ENCODE measurements at places on chromosomes 16 and 17.

DNA sequence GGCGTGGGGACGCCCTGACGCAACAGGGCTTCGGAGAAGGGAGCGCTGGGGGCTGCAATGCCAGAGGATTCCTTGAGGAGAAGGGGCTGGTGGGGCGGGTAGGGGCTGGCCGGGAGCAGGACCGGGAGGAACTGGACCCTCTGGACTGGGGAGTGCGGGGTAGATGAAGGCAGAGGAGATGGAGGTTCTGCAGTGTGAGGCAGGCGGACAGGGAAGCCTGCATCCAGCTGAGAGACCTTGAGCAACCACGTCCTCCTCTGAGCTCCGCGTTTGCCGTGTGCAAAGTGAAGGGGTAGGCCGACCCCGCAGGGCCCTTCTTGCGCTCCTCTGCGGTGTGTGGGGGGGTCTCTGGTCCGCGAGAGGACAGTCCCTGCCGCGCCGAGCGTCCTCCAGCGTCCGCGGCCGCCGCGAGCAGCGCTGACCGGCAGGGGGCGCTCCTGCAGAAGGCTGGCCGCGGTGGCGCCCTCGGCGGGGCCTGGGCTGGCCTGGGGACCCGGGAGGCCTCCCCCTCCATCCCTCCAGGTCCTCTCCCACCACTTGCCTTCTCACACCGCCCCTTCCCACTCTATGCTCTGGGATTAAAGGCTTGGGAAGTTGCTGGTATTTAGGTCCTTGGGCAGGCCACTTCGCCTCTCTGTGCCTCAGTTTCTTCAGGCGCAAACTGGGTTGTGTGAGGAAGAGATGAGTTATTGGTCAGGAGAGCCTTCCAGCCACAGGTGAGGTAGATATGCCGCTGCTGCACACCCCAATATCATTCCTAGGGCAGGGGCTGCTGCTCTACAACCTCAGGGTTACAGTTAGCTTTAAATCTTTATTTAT, 9.6 kb upstream of the WNT9B start:
- DNase-seq: no peak

- no peak for DNase-seq
Observed at GRCh38 chr17:38459567-38459966, 31.3 kb downstream of the ARHGAP23 start.

DNA sequence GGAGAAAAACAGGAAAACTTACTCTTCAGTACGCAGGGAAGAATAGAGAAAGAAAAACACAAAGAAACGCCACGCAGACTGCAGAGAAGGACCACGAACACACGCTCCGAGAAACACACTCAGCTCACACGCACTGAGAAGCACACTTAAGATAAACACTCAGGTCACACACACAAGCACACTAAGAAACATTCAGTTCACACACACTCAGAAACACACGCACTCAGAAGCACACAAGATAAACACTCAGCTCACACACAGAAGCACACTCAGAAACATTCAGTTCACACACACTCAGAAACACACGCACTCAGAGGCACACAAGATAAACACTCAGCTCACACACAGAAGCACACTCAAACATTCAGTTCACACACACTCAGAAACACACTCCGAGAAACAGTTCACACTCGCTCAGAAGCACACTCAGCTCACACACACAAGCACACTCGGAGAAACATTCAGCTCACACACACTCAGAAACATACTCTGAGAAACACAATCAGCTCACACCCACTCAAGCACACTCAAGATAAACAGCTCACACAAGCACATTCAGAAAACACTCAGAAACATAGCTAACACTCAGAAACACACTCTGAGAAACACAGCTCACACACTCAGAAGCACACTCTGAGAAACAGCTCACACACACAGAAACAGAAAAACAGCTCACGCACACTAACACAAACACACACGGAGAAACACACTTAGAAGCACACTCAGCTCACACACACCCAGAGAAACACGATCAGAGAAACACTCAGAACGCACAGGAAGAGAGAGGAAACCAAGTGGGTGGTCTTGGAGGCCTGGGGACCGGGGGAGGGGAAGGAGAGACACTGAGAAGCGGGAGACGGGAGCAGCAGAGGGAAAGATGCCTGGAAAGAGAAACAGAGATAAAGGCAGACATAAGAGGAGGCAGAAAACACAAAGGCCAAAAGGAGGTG, 908 bp downstream of the TMEM98 start:
- no peak for DNase-seq

- DNase-seq: no peak
Observed at GRCh38 chr16:70342016-70342415, 4.7 kb upstream of the DDX19A start.

GRCh38 chr17:44787271-44787940, 28.6 kb downstream of the ADAM11 start:
- DNase-seq: no peak

DNA sequence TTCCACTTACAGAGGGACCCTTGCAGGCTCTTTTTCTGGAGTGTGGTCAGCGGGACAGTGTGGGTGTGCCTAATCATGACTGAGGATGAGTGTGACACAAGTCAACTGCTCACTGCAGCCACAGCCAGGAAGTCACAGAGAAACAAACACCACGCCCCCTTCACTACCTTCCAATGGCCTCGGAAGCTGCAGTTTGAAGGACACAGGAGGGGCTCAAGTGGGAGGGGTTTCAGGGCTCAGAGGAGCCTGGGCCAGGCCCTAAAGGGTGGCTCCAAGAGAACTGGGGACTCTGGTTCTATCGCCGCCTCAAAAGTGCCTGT, 116.2 kb upstream of the SDK2 start:
- no peak for DNase-seq

DNA sequence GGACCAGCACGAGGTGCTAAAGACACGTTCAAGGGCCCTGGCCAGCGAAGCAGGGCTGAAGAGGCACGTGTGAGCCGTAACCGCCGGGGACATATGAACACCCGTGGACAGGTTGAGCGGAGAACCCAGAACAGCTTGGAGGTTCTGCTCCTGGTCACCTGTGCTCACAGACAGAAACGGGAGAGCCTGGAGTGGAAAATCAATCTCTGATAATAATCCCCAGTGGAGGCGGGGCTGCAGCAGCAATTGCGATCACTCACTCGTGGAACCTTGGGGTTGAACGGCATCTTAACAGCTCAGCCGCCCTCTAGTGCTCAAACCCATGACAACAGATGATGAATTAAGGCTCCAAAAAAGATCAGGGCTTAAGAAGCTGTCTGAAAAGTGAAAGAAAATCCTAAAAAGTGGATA, 25.6 kb downstream of the WIPI1 start:
- DNase-seq: peak; percentile 59

DNA sequence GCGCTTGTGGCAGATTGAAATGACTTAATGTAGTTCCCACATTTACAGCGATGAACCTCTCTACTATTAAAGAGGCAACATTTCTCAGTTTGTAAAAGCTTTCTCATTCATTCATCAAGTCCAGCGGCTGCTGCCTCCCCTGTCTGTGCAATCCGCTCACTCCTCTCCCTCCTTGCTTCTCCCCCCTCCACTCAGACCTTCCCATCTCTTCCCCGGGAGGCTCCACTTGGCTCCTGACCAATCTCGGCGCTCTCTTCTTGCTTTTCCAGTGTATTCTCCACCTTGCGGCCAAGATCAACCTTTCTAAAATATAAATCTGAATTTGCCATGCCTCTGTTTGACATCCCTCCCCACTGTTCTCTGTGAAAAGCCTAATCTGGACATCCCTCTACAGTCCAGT, 117.5 kb downstream of the ASIC2 start:
- no peak for DNase-seq

DNA sequence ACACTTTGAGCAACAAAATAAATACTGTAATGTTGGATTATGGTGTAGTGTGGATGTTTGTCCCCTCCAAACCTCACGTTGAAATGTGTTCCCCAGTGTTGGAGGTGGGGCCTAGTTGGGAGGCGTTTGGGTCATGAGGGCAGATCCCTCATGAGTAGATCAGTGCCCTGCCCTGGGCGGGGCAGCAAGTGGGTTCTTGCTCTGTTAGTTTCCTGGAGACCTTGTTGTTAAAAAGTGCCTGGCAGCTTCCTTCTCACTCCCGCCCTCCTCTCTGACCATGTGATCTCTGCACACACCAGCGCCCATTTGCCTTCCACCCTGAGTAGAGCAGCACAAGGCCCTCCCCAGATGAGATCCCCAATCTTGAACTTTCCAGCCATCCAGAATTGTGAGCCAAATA, 67.7 kb downstream of the MPRIP start:
- no peak for DNase-seq

GRCh38 chr17:80482555-80483308, 6.3 kb upstream of the NPTX1 start:
- no peak for DNase-seq

GRCh38 chr16:49486400-49486799, 112.8 kb downstream of the C16orf78 start:
- DNase-seq: no peak

DNA sequence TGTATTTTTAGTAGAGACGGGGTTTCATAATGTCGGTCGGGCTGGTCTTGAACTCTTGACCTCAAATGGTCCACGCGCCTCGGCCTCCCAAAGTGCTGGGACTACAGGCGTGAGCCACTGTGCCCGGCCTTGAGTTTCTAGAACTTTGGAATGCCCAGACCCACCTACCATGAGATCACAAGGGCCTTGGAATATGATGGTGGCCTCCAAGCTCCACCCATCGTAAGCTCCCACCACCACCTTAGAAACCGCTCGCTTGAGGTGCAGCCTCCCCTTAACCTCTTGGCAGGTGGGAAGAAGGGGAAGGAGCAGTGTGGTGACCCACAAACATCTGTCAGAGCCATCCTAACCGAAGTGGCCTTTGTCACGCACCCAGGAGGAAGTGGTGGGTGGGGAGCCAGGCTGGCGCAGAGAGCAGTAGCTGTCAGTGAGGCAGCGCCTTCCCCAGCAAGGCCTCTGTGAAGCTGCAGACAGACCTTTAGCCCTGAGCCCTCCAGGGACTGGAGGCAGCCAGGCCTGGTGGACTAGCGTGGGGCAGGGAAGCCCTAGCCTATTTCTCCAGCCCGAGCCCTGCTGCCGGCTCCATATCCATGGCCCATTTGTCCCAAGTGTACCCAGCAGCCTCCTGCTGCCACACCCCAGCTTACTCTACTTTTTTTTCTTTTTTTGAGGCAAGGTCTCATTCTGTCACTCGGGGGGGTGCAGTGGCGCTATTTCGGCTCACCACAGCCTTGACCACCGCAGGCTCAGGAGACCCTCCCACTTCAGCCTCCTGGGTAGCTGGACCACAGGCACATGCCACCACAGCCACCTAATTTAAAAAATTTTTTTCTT, 13.1 kb upstream of the SEPHS2 start:
- peak; percentile 82 for DNase-seq

DNA sequence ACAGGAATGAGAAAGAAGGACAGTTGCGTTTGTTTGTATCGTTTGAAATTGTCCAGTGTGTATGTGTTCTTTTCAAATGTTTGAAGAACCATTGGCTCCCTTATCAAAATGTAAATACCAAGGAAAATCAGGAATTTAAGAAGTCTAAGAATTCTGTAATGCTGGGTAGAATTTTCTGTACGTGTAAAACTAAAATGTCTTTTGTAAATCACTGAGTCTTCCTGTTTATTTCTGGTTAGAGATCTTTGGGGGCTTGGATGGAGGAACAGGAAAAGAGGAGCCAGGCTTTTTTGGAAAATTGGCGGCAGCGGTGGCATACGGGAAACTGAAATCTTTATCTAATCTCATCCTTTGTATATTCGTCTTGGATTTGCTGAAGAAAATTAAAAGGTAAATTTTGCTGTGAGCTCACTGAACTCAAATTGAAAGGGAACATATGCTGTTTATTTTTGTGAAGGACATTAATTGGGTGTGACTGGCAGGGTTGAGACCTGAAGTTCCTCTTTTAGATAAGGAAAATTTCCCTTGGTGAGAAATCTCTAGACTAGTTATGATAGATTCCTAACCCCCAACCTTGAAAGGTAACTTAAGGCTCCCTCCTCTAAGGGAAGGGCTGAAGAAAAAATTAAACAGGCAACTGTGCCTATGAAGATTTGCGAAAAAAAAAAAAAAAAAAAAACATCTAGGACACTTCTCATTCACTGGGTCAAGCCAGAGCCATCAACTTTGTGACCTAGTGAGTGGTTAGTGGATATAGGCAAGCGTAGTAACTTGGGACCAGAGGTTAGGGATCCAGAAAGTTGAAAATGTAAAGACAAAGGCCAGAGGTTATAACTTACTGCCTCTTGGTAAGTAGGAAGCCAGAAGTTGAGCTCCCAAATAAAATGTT, 10.8 kb downstream of the TAT start:
- no peak for DNase-seq

- DNase-seq: no peak
Observed at GRCh38 chr16:10077861-10078260, 104.4 kb downstream of the GRIN2A start.

- DNase-seq: no peak
Observed at GRCh38 chr17:65202844-65203571, 65.8 kb downstream of the RGS9 start.

DNA sequence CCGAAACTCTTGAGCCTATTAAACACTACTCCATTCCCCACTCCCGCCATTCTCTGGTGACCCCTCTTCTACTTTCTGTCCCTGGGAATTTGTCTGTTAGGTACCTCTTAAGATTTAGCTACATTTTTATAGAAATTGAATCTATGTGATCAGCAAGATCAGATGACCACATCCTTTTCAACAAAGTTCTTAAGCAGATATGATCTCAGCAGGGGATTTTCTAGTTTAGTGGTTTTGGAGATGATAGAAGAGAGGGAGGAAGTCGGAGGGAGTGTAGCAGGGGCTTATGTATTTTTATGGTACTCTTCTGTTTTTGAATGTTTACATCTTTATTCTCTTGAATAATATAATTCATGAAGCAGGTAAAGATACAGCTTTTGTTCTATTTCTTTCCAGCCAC, 40.8 kb downstream of the RPA1 start:
- DNase-seq: no peak

DNA sequence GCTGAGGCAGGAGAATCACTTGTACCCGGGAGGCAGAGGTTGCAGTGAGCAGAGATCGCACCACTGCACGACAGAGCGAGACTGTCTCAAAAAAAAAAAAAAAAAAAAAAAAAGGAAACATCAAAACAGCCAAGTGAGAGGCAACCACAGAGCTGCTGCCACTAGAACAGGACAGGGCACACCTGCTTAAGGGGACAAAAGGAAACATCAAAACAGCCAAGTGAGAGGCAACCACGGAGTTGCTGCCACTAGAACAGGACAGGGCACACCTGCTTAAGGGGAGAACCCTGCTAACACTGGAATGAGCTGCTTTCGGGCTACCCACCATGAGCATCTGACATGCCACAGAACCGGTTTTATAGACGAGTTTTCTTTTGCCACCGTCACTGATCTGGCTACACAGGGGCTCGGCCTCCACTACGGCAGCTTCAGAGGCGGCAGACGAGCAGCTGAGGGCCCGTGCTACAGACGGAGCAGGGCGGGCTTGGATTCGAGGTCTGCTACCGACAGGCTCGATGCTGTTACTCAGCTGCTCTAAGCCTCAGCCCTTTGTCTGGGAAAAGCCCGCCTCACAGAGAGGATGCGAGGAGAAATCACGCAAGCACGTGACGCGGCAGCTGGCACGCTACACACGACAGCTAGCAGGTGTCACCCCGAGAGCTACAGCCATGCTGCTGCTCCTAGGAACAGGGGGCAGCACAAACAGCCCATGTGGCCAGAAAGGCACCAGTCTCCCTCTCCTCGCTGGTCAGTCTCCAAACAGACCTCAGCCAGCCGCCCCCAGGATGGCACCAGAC, 2.0 kb downstream of the P4HB start:
- DNase-seq: no peak

- DNase-seq: no peak
Observed at GRCh38 chr17:15380446-15380845, 39.0 kb upstream of the TEKT3 start.

GRCh38 chr17:6195123-6195522, 124.9 kb downstream of the WSCD1 start:
- DNase-seq: no peak
